ENCODE measurements at places on chromosomes 6 and 20.
A peak's percentile ranks its signal among the peaks of the same experiment; 100 is the strongest.

DNA sequence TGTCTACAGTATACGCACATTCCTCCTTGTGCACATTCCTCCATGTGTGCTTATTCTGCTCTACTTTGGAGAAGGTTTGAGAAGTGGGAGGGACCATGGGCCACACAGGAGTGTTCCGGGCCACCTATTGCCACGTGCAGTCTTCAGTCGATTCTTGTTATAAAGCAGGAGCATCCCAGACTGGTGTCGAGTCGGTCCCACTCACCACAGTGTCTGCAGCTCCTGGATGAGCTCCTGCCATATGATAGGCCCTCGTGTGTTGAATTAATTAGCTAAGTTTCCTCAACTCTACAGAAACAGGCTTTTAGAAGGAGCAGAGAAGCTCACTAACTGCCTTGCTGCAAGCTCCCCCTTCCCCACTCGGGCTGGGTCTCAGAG is 22.6 kb downstream of the ENTPD6 start:
- no peak for DNase-seq

DNA sequence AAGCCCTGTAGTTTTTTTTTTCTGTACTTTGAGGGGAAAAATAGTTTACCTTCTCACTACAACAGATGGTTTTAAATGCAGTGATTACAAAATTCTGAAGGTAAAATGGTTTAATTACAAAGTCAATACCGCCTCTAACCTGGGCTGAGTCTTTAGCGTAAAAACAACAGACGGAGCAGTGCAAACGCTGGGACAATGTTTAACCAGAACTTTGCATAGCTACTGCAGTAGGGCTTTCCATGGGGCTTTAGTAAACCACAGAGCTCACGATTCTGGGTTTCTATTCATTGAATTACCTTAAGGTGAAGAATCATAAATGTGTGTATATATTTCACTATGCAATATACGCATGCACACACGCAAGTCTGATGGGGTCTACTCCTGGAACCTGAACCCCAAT is 77.9 kb downstream of the RFX6 start:
- DNase-seq = no peak

GRCh38 chr6:134593442-134593841 is 275.5 kb upstream of the SGK1 start:
- no peak for DNase-seq

GRCh38 chr20:63519668-63520503 is 679 bp upstream of the PPDPF start:
- DNase-seq = peak; percentile 68

DNA sequence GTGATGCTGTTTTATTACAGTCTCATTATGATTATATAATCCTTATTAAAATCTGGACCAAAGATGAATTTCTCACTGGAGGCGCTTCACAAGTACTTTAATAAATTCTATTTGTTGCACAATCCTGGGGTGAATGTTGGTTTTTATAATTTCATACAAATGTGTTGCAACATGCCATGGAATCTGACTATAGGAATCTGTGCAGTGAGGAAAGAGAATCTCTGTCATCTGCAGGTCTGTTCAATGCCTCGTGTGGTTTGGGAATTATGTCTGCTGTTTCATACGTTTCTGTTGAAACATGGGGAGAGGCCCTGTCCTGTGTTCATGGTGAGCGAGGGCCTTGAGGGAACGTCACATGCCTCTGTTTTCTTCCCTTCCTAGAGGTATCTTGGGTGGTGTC is 277.3 kb downstream of the CDH4 start:
- no peak for DNase-seq

- DNase-seq = peak; percentile 56
These were observed 11.6 kb upstream of the ASCC3 start for GRCh38 chr6:100892693-100893092.

DNA sequence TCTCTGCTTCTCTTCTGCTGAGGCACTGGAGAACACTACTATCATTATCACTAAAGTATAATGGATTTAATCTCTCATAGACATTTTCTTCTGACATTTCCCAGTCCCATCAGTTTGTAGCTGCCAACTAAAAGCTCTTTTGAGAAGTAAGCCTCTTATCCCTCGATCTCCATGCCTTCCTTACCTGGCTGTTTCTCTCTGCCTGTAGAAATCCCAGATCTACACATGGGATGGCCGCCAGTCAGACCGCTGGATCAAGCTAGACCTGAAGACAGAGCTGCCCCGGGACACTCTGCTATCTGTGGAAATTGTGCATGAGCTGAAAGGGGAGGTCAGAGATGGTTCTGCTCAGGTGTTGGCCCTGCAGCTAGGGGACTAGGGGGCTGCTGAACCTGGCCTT is 25.4 kb downstream of the CCDC167 start:
- DNase-seq = no peak

DNA sequence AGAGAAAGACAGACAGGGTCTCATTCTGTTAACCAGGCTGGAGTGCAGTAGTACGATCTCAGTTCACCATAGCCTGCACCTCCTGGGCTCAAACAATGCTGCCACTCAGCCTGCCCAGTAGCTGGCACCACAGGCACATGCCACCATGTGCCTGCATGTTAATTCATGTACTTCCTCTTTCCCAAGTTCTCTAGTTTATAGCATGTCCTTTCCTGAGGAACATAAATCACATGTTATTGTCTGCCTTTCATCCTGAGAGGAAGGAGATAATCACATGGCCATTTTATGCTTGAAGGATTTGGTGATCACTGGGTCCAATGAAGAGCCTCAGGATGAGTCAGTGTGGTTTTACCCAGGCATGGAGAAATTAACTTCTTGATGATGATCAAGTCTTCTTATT is 47.9 kb downstream of the COL11A2 start:
- peak; percentile 86 for DNase-seq

DNA sequence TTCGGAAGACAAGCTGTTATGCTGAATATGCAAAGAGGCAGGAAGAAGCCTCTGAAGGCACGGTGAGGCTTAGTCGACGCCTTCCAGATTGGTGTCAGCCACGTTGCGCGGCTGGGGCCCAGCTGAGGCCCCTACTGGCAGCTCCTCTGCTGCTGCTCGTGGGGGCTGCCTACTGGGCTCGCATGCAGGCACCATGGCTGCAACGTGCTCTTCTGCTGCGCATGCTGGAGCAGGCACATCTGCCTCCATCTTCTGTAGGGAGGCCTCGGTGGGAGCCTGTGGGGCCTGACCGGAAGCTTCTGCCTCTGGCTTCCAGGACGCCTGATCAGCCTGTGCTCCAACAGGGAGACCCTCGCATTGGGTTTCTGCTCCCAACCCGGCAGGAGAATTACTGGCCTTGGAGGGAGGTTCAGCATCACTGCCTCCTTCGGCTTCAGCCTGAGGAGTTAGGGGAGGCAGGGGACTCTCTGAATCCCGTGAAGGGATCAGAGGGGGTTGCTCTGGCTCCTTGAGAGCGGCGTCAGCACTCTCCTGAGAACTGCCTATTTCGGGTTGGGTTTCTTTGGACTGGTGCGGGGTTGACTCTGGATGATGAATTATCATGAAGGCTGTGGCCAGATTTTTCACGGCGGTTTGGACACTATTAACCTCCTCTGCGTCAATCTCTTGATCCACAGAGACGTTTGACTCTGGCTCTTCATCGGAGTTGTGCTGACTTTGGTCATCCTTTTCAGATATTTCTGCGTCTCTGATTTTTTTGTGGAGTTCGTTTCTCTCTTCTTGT is 49.1 kb downstream of the TXLNB start:
- DNase-seq = no peak

Data from A673 (cell line).